ENCODE measurements at places on chromosomes 6 and 20. TPM values are rescaled to one million over a fixed set of nuclear protein-coding genes. Genes with fewer than 3 reads are reported as not detected.
A peak's percentile ranks its signal among the peaks of the same experiment; 100 is the strongest.

The GRM1 gene
- total RNA-seq, result 21.0 TPM

DNA sequence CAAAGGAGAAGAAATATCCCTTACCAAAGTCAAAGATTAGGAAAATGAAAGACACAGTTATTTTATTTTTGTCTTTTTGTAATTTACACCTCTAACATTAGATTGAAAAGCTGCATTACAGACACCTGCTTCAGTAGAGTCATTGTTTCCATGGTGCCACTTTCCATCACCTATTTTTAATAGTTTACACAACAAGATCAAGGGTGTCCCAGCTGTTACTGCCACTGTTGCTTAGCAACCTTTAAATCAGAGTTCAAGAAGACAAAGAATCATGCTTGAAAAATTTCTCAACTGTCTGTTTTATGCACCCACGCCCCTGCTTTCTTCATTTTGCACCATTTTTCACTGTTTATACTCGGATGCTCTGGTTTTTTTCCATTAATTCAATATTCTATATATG is 668.2 kb upstream of the GJE1 start:
- no peak for DNase-seq

- no peak for DNase-seq
Measured at GRCh38 chr6:133286765-133287164, 45.6 kb downstream of the EYA4 start.

- DNase-seq, result no peak
Measured at GRCh38 chr6:6729971-6730370, 141.5 kb downstream of the LY86 start.

- no peak for DNase-seq
Measured at GRCh38 chr20:63021356-63022321, 14.9 kb upstream of the BHLHE23 start.

DNA sequence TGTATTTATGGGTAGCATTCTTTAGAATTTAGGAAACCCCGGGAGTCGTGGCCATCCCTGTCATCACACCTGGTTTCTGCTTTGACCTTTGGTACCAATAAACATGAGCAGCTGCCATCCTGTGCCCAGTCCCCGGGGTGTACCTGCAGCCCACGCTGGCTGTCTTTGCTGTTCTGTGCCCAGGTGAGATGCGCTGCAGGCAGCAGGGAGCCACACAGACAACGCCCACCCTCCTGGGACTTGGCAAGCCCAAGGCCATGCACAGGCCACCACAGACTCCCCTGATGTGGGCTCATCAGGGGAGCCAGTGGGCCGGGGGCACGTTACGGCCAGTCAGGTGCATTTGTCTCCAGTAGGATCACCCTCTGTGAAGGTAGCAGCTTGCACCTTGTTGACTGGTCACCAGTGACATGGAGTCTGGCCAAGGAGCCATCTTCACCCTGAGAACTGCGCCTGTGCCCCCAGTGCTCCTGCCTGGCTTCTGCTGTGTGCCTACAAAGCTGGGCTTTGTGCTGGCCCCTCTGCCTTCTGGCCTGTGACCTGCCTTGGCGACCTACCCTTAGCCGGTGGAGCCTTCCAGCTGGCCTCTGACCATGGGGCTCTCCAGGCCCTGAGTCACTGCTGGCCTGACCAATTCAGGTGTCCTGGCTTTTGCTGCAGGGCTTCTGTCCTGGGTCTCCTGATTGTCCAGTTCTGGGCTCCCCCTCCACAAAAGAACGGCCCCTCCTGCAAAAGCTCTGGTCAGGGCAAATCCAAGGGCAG is 14.2 kb upstream of the UNC93A start:
- DNase-seq, result no peak

The PAQR8 gene
- total RNA-seq, result 112 TPM

DNA sequence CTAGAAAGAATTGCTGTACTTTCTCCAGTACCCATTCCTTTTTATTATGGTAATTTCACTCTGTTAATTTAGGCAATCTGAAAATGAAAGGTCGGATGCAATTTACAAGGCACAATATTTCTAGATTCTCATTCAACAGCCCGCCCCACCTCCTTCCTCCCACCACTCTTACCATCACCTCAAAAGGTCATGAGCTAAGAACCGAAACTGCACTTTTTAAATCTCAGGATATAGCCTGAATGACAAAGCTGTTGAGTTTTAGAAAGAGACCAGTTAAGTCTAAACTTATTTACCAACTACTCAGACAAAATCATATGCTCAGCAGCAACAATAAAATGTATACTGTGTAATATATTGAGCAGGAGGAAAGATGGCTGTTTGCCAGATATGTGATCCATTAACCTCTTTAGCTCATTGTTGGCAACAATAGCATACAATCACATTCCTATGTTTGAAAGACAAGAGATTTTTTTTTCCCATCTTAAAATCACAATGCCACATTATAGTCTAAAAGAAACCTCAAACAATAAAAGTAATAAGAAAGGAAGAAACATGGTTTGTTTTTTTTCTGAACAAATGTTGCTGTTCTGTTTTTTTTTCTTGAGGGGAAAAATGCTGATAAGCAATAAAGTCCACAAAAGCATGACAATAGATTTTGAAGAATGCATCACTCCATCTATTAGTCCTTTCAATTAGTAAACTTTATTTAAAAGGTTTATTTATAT is 1.6 kb upstream of the HS3ST5 start:
- DNase-seq, result no peak

DNA sequence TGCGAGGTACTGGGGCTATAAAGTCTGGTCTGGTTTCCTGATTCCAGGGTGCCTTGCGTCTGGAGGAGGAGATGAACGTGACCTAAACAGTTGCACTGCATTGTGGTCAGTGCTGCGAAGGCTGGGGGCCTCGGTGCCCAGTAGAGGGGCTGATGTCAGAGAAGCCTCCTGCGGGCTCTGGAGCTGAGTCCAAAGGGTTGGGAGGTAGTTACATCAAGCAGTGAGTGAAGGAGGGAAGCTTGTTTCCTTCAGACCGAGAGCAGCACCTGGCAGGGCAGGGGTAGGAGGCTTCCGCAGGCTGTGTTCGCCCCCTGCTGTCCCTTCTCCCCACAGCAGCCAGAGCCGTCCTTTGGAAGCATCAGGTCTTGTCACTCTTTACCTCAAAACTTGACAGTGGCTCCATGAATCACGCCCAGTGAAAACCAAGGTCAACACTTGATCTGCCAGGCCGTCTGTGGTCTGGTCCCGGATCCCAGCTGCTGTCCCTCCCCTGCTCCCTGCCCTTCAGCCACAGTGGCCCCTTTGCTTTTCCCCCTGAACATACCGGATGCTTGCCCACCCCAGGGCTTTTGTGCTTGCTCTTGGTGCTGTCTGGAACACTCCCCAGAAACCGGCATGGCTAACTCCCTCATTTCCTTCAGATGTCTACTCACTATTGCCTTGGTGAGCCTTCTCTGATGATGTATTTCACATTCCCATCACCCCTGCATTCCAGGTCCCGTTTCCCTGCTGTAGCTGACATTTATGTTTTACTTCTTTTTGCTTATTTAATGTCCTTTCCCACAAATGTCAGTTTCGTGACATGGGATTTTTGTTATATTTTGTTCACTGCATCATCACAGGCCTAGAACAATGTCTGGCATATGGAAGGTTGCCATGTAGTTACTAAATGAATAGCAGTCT is 7.0 kb downstream of the DYNLRB1 start:
- DNase-seq, result peak; percentile 53

DNA sequence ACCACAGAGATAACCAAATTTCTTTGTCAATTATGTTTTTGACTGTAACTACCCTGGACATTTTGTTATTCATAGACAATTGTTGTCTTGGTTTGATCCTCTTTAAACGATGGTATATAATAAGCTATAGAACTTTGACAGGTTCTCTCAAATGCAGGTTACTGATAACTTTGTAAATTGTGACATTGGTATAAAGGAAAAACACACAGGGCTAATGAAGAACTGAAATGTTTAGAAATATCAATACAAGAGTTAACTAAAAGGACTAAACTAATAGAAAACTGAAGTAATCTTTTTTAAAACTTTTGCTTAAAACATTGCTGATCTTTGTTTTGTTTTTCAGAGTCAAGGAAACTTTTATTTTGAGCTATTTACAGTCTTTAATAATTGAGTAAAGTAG is 124.8 kb downstream of the TPBG start:
- DNase-seq, result no peak

DNA sequence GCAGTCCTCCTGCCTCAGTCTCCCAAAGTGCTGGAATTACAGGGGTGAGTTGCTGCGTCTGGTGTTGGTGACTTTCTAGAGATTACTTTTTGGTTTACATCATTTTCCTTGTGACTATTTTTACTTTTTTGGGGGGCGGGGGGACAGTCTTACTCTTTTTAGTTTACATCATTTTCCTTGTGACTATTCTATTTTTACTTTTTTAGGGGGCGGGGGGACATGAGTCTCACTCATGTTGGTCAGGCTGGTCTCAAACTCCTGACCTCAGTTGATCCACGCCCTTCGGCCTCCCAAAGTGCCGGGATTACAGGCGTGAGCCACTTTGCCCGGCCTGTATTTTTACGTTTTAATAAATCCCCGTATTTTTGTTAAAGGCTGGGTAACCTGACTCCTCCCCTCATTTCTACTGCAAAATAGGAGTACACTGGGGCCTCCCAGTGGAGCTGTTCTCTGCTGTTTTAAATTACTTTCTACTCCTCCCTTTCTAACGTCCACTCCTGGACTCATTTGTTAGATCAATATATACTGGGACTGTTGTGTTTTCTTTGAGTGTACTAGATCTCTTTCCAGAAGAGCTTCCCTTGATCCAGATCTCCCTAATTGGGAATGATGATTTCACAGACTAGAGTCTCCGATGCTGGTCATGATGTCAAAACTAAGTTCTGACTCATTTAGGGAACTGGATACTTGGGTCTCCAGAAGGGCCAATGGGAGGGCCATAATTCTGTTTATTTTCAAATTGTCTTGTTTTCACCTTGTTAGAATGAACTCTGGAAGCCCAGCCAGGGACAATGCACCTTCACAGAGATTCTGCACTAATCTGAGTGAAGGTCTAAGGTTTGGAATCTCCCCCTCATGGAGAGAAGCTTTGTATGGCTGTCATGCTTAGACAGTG is 9.2 kb downstream of the HSPA1B start:
- no peak for DNase-seq

All from dorsolateral prefrontal cortex (tissue), 122 donors.